ENCODE measurements at places on chromosomes 7 and 10. TPM values are rescaled to one million over a fixed set of nuclear protein-coding genes. Genes with fewer than 3 reads are reported as not detected.
A peak's percentile ranks its signal among the peaks of the same experiment; 100 is the strongest.

DNA sequence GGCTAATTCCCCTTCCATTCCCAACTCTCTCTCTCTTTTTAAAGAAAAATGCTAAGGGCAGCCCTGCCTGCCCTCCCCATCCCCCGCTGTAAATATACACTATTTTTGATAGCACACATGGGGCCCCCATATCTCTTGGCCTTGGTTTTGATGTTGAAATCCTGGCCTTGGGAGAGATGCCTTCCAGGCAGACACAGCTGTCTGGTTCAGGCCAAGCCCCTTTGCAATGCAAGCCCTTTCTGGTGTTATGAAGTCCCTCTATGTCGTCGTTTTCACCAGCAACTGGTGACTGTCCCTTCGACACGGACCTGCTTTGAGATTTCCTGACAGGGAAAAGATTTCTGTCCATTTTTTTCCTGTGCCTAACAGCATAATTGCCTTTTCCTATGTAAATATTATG is 3.0 kb downstream of the ADRA2A start:
- no peak for DNase-seq

DNA sequence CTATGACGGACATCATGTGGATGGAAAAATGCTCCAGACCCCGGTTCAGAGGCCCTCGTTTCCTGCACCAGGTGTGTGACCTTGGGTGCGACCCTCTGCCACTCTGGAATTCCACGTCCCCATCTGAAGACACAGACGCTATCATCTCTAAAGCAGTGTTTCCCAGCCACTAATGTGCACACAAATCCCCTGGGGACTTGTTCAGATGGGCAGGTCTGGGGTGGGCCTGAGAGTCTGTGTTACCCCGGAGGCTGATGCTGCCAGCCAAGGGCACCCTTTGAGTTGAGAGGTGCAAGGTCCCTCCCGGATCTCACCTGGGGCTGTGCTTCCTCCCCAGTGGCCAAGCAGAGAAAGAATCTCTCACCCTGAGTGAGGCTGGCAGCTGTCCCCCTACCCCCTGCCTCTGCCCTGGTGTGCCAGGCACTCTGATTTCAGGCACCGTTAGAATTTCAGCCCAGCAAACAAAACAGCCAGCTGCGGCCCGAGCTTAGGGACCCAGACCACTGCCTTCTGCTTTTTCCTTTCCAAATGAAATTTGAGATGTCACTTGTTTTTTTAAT is 90.0 kb downstream of the SLIT1 start:
- peak; percentile 5 for DNase-seq

The GSTO2 gene
- total RNA-seq, result 0.95 TPM

The SPDYE11 gene
- total RNA-seq, result not detected

- no peak for DNase-seq
These were observed 19.6 kb downstream of the NOC3L start for GRCh38 chr10:94343151-94343550.

DNA sequence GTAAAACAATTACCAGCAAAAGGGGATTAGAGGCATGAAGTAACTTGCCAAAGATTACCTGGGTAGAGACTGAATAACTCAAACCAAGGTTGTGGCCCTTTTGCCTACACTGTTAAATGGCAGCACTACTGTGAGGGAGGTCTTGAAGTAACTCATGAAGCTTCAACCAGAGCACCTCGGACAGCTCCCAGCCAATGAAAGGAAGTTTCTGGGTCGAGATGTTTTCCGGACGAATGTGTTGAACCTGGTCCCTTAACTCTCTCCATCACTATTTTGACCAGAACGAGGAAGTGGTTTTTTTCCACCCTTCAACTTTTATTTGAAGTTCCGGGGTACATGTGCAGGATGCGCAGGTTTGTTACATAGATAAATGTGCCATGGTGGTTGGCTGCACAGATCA is 133.6 kb upstream of the PRKCQ start:
- DNase-seq, result no peak

DNA sequence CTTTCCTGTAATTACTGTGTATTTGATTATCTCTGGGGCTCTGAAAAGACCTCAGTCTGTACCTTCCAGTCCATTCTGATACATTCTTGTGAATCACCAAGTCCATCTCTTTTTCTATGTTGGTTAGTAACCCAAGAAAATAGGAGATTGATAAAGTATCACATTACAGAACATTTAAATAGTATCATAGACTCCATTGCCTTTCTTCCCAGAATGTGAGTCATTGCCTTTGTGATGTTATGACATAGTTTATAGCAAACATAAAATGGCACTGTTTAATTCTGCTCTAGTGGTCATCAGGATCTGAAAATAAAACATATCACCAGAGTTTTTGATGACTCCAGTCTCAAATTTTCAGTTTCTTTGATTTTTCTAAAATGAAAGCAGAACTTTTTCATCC is 78.4 kb downstream of the NRG3 start:
- DNase-seq, result peak; percentile 73

- peak; percentile 76 for DNase-seq
These were observed 534.6 kb upstream of the POM121L12 start for GRCh38 chr7:52500841-52501240.

- DNase-seq, result no peak
These were observed 9.0 kb downstream of the NDST2 start for GRCh38 chr10:73802276-73802991.

GRCh38 chr10:124701435-124701834 is 42.7 kb downstream of the FAM53B start:
- DNase-seq, result peak; percentile 96

DNA sequence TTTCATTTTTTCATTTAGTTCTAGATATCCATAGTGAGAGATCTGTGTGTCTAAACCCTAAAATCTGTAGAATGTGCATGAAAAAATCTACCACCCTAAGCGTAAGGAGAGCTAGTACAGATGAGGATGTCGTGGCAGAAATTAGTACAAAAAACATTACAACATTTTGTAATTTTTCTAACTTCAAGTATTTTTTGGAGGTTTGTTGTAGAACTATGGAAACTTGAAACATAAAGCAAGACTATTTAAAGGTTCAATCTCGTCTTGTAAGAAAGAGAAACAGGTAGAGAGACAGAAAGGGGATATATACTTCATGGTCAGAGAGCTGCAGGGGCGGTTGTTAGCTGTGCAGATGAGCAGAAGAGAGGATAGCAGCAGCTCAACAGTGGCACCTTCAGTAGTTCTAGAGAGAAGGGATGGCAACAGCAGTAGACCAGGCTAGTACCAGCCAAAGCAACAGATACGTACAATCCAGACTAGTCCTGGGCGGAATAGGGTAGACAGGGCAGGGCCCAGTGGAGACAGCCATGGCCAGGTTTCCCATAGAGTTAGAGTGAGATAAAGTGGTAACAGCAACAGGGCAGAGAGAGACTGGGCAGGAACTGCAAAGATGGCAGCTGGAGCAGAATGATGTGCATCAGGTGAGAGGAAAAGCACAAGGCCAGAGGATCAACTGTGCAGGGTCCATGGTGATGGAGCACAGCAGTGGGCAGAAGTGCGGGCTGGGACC is 145.2 kb downstream of the FRMD4A start:
- DNase-seq, result peak; percentile 33

DNA sequence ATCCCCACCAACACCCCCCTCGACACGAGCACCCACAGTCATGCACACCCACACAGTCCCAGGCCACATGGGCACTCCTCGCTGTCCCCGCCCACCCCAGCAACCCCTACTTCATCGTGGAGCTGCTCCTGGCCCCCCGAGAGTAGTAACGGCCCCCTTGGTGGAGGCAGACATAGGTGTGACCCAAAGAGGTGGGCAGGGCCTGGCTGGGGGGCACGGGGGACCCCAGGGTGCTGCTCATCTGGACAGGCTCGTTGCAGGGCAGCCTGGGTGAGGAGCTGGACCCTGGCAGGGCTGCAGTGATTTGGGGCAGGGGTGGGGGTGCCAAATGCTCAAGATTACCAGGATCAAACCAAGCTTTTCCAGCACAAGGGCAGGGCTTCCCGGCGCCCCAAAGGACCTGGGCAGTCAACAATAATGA is 42.4 kb upstream of the ZMIZ1 start:
- no peak for DNase-seq

The PPP1R17 gene
- not detected for total RNA-seq

- DNase-seq, result no peak
These were observed 183.3 kb downstream of the JAZF1 start for GRCh38 chr7:27997188-27997707.

GRCh38 chr10:102413053-102413705 is 5.4 kb downstream of the PSD start:
- no peak for DNase-seq

DNA sequence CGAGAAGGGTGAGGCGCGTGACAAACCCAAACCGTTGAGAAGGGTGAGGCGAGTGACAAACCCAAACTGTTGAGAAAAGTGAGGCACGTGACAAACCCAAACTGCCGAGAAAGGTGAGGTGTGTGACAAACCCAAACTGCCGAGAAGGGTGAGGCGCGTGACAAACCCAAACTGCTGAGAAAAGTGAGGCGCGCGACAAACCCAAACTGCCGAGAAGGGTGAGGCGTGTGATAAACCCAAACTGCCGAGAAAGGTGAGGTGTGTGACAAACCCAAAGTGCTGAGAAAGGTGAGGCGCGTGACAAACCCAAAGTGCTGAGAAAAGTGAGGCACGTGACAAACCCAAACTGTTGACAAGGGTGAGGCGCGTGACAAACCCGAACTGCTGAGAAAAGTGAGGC is 25.0 kb downstream of the ESYT2 start:
- no peak for DNase-seq

The SFTPA1 gene
- not detected for total RNA-seq

- DNase-seq, result peak; percentile 58
These were observed 132.3 kb upstream of the BMPER start for GRCh38 chr7:33773053-33773452.

The NAT16 gene
- total RNA-seq, result not detected

The RALA gene
- 181 TPM for total RNA-seq

DNA sequence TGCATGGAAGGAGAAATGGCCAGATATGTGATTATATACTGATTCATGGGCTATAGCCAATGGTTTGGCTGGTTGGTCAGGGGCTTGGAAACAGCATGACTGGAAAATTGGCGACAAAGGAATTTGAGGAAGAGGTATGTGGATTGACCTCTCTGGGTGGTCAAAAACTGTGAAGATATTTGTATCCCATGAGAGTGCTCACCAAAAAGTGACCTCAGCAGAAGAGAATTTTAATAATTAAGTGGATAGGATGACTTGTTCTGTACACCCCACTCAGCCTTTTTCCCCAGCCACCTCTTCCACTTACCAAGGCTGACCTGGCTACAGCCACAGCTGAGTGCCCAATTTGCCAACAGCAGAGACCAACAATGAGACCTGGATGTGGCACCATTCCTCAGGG is 146.7 kb downstream of the GPR37 start:
- no peak for DNase-seq

- no peak for DNase-seq
These were observed 78.0 kb downstream of the TAF3 start for GRCh38 chr10:7896297-7896696.

DNA sequence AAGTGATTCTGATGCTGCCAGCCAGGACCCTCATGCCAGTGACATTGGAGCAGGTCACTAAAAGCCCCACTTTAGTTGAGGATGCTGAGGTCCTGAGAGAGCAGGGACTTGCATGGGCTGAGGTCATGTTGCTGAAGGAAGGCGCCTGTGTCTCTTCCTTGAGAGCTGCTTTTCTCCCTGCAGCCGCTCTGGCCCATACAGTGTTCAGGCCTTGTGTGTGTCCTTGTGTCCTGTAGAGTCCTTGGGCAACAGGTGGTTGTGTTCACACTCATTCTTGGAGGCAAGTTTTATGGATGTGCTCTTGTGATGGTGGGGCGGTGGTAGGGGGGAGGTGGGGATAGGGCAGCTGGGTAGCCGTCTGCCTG is 33.3 kb downstream of the TSPAN14 start:
- DNase-seq, result no peak

DNA sequence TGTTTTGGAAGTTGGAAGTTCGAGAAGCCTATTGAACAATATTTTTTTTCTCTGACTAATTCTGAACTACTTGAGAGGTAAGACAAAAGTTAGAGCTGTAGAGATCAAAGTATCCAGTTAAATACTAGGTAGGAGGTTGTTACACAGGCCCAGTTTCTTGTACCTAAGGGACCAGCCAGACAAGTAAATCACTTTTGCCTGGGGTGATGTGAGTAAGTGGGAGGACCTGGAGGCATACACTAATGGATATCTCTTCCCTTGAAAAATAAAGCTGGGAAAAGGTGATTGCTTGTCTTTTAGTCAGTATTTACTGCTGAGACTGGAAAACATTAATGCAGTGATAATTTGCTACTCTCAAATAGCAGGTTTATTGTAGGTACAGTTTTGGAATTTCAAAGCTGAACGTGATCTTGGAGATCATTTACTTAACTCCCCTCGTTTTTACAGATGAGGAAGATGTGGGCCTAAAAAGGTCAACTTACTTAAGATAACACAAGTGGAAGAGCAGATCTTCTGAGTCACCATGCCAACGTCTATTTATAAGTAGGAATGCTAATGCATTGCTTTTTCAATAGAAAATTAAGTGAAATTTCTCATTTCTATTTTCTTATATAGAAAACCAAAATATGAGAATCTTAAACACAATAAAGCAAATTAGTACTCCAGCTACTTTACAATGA is 181.3 kb downstream of the PPP1R9A start:
- no peak for DNase-seq

GRCh38 chr7:156673902-156674301 is 33.3 kb downstream of the RNF32 start:
- DNase-seq, result no peak

DNA sequence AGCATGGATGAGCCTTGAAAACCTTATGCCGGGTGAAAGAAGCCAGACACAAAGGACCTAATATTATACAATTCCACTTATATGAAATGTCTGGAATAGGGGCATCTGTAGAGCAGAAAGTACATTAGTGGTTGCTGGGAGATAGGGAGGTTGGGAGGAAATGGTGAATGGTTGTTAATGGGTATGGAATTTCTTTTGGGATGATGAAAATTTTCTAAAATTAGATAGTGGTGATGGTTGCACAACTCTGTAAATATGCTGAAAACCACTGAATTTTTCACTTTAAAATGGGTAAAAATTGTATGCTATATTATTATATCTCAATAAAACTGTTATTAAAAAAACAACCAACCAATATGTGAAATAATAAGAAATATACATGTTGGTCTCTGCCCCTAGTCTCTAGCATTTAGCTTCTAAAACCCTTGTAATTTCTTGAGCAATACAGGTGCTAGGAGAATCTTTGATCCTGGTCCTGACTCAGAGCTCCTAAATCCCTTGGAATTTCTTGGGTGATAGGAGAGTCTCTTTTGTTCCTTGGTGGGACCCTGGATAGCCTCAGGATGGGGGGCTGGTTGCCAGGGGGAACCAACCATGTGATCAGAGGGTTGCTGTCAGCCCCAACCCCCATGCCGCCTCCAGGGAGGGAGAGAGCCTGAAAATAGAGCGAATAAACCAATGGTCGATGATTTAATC is 64.0 kb downstream of the TACR2 start:
- no peak for DNase-seq

The SLIT1 gene
- total RNA-seq, result 0.05 TPM

DNA sequence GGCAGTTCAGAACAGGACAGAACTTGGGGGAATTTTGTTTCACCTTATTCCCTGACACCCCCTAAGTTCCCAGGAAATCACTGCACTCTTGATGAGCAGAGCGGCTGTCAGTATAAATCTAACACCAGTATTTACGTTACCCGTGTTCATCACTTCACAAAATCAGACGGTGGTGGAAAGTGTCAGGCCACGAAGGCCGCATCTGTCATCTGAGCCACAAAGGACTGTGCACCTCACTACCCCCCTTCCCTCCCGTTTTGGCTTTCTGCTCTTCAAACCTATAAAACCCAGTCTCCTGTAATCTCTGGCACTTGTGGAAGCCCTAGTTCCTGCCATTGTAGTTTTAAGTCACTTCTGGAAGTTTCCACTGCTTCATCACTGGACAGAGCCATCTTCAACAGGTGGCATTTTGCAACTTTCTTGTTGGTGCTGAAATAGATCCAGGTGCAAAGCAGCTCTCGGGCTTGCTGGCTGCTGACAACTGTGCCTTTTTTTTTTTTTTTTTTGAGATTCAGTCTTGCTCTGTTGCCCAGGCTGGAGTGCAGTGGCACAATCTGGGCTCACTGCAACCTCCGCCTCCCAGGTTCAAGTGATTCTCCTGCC is 9.5 kb downstream of the ZFAND2A start:
- DNase-seq, result no peak
